Karpas-422 (cell line): ENCODE measurements at places on chromosomes 6 and 20.

DNA sequence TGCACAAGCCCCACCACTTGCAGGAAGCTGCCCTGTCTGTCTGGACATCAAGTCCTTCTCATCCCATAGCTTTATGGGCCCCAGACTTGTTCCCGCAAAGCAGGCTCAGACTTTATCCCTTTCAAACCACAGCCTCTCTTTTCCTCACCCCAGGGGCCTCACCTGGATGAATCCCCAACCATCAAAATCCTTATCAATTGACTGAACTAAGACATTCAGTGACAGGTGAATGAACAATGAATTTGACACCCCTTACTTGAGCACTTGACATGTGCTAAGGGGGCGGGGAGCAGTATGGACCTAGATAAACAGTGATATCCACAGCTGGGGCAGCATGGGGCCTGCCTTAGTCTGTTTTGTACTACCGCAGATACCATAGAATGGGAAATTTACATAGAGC, 5.0 kb downstream of the RAB44 start:
- no peaks in the 10 kb centered on the region for H3K36me3 ChIP-seq
- DNase-seq: no peak
- no peaks in the 10 kb centered on the region for H3K27me3 ChIP-seq

DNA sequence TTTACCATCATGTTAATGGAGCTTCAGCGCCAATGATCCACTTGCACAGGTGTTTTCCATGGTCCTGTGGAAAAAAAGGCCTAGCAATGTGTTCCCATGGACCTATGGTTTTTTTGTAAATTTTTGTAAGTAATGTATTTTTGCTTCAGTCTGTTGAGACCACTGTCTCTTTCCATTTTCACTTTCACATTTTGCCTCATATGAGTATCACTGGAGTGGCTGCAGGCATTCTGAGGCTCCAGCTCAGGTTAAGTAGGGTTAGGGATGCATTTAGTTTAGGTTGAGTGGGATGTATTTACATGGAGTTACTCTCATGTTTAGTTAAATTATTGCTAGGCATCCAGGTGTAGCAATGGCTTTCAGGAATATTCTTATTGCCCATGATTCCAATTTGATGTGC, 19.2 kb upstream of the LMBRD1 start:
- no peak overlapping the region for H3K27ac ChIP-seq
- DNase-seq: no peak
- no peaks in the 10 kb centered on the region for H3K36me3 ChIP-seq
- no peaks in the 10 kb centered on the region for H3K27me3 ChIP-seq

DNA sequence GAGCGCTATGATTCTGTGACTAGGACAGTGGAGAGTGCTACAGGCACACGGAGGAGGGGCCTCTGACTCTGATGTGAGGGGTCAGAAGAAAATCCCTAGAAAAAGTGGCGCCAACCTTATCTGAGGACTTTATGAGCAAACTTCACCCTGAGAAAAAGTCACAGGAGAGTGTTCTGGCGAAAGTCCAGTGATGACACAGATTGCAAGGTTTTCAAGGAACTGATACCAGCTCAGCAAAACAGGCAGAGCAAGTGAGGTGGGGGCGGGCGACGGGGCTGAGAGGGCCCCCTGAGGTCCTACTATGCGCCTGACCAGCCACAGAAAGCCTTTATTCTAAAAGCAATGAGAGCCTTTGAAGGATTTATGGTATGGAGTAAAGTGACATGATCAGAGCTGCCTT, 73.3 kb downstream of the SLC22A23 start:
- no peak overlapping the region for H3K4me3 ChIP-seq
- no peak overlapping the region for H3K27ac ChIP-seq
- no peaks in the 10 kb centered on the region for H3K36me3 ChIP-seq
- DNase-seq: no peak
- no peaks in the 10 kb centered on the region for H3K4me1 ChIP-seq
- H3K27me3 ChIP-seq: no peaks in the 10 kb centered on the region

DNA sequence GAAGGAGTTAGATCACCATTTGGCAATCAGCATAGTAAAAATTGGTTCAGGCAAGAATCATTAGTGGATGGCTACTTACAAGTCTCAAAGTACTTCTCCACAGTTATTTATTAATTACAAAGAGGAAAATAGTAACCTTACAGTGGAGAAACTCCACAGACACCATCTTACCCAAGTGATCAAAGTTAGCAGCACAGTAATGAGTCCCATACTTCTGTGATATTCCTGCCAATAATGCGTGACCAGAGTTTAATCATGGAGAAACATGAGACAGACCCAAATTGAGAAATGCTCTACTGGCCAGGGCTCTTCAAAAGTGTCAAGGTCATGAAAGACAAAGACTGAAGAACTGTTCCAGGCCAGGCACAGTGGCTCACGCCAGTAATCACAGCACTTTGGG, 9.5 kb downstream of the TBC1D7 start:
- H3K36me3 ChIP-seq: peaks cover 31% of the 10 kb centered on the region; the same call in 1 of the 2 replicates
- no peaks in the 10 kb centered on the region for H3K27me3 ChIP-seq
- no peak for DNase-seq
- no peaks in the 10 kb centered on the region for H3K4me1 ChIP-seq
- no peak overlapping the region for H3K4me3 ChIP-seq
- no peak overlapping the region for H3K27ac ChIP-seq

- H3K27ac ChIP-seq: no peak overlapping the region
- no peak overlapping the region for H3K4me3 ChIP-seq
- no peak for DNase-seq
- no peaks in the 10 kb centered on the region for H3K36me3 ChIP-seq
These were observed 35.3 kb downstream of the HIVEP2 start for GRCh38 chr6:142909686-142910085.
